ENCODE measurements at places on chromosomes 11 and 22. TPM values are rescaled to one million over a fixed set of nuclear protein-coding genes. Genes with fewer than 3 reads are reported as not detected.

SNX15 gene
- 10.4 TPM for total RNA-seq

PIH1D2 gene
- 2.2 TPM for total RNA-seq

EPS8L2 gene
- 39.4 TPM for total RNA-seq

TRIM51 gene
- total RNA-seq: not detected

CDC42EP1 gene
- total RNA-seq: 15.1 TPM

SMC1B gene
- under 0.01 TPM for total RNA-seq

Measured in uterine smooth muscle cell (primary cell).